ENCODE measurements at places on chromosomes 2 and 18.

- DNase-seq = no peak
Measured at GRCh38 chr2:152387041-152387440, 52.1 kb downstream of the FMNL2 start.

DNA sequence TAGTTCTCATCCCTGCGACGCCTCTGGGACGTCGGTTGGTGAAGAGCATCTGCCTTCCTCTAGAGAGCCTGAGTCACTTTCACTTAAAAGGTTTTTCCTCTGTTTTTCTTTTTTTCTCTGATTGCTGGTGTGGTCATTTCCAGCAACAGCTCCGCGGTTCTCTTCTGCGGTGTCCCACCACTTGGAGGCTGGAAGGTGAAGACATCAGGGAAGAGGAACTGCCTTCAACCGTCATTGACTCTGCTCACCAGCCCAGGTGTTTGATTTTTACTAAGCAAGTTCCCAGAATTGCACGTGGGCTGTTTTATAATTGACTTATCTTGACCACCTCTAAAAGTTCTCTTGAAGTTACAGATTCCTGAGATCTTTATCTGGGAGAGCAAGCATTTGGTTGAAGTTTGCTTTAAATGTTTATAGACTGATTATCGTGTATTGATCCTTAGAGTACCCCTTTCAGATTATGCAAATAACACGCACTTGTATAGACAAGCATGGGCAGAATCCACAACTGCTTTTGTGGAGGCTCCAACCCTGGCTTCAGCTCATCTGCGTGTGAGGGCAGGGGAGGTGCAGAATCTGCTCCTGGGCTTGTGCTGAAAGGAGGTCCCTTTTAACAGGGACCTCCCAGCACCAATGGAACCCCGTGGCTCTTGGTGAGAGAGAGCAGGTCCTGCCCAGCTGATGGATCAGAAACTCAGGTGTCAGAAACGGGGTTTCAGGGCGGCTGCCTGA is 3.5 kb downstream of the CTDP1 start:
- DNase-seq = peak; percentile 86

GRCh38 chr2:121063471-121063870 is 221.5 kb downstream of the TFCP2L1 start:
- no peak for DNase-seq

GRCh38 chr2:177799531-177799930 is 273.0 kb downstream of the PDE11A start:
- no peak for DNase-seq

- DNase-seq = no peak
Measured at GRCh38 chr2:69961496-69961895, at the start of gene ASPRV1. TSS of gene ASPRV1 (minus strand) at chr2:69961631. CDS start at chr2:69961436, 195 bp downstream.

DNA sequence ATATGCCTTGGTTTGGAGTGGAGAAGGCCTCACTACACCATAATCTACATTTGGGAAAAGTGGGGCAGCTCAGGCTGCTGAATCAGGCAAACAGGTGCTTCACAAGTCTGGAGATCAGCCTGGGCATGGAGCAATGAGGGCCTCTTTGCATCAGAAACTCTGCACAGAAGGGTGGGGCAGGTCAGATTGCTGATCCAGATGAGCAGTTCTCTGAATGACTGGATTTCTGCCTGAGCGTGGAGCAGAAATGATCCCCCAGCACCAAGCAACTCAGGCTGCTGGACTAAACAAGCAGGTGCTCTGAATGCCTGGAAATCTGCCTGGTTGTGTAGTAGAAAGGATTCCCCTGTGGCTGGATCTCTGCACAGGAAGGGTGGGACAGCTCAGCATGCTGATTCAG is 605.3 kb upstream of the ZNF804A start:
- DNase-seq = no peak

- DNase-seq = no peak
Measured at GRCh38 chr2:24259316-24259715, 84.5 kb downstream of the FAM228A start.

DNA sequence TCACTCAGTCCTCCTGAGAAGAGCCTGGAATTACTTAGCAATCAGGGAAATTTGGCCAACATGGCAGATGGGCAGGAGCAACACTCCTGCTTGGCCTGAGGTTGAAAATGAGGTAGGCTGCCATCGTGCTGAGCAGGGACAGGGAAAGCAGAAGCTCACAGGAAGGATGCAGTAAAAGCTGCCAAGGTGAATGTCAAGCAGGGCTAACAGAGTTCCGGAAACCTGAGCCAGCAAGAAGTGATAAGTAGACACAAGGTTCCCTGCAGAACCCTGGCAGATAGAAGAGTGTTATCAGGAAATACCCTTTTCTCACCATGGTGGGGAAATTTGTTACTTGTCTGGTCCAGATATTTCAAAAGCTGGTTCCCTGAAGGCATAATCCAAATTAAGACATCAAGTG is 454.3 kb upstream of the MEX3C start:
- DNase-seq = no peak

DNA sequence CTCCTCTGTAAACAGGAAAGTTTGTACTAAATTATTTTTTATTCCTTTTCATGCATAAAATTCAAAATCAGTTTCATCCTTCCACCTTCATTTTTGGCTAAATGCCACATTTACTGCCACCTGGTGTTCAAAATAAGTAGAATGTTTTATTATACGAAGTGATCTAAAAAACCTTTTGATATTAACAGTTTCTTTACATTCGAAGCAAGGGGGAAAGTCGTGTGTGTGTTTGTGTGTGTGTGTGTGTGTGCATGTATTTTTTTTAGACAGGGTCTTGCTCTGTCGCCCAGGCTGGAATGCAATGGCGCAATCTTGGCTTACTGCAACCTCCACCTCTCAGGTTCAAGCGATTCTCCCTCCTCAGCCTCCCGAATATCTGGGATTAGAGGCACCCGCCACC is 9.0 kb upstream of the SCN9A start:
- no peak for DNase-seq

GRCh38 chr18:24055009-24055804 is 40.7 kb downstream of the TTC39C start:
- no peak for DNase-seq

Data from stimulated activated CD8-positive, alpha-beta memory T cell treated with anti-CD3 and anti-CD28 coated beads, Interleukin-4, amount 100 ng/mL, for 48 hours (primary cell).